CD4-positive, alpha-beta T cell treated with Interferon alpha-2 for 1 hour (primary cell): ENCODE measurements at places on chromosomes 1 and 21.

GRCh38 chr1:62274496-62275485, 44.4 kb downstream of the KANK4 start:
- no peak for DNase-seq

DNA sequence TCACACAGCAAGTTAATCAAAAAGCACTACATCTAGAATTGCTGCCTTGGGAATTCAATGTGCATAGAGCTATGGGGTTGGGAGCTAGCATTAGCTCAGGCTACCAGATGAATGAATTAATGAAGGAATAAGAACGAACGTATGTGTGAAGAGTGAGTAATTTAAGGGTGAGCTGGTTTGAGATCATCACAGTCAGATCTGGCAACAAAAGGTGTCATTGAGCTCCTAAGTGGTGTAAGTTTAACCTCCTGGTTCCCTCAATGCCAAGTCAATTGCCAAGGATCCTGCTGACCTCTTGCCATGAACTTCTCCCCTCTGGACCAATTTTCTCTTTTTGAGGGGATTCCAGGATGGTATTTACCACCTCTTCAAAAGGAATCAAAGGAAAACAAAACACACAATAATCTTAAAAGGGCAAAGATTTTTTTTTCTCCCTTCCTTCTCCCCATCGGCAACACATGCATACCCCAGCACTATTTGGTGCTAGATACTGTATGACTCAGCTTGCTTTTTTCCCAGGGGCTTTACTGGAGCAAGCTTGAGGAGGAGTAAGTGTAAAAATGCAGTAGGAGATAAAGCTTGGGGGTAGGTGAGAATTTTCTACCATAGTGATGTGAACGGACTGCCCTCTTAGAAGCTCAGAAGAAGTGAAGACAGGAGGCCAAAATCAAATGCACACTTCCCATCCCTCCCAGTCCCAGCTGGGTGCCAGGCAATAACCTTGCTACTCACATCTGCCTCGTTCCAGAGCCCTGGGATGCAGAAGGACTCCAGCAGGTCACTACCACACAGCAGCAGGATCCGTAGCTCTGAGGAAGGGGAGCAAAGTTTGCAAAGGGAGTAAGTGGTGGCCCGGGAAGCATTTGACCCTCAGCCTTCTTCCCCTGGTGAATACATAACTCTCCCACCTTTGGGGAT, 92.0 kb downstream of the LAMC2 start:
- no peak for DNase-seq

DNA sequence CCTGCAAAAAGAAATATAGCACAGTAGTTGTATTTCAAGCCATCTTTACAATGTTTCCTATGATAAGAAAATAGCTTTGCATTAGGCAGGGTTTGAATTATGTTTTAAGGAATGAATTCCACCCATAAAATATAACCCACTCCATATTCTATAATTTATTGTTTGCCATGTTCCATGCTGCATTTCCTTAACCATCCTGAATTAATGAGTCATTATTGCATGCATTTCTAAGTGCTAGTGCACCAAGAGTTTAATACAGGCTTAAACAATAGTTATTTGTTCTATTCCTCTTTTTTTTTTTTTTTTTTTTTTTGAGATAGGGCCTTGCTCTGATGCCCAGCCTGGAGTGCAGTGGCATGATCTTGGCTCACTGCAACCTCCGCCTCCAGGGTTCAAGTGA, 45.2 kb downstream of the MIGA1 start:
- no peak for DNase-seq

- DNase-seq = no peak
Measured at GRCh38 chr1:7187112-7187493, 401.8 kb downstream of the CAMTA1 start.

GRCh38 chr21:45259206-45259840, 28.4 kb downstream of the POFUT2 start:
- no peak for DNase-seq

DNA sequence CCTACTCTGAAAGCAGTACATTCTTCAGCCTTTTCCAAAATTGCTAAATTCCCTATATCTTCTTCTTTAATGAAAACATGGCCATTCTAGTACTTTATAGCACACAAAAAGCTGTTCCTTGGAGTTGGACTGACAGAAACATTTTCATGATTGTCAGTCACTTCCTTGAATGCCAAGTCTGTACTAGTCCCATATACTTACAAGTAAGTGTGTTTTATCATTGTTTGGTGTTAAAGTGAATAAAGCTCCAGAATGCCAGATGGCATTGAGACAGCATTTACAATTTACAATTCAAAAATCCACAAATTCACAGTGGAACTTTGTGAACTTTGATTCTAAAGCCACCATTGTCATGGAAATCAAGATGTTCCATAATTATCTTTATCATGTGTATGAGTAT, 36.5 kb downstream of the KCNK2 start:
- no peak for DNase-seq

DNA sequence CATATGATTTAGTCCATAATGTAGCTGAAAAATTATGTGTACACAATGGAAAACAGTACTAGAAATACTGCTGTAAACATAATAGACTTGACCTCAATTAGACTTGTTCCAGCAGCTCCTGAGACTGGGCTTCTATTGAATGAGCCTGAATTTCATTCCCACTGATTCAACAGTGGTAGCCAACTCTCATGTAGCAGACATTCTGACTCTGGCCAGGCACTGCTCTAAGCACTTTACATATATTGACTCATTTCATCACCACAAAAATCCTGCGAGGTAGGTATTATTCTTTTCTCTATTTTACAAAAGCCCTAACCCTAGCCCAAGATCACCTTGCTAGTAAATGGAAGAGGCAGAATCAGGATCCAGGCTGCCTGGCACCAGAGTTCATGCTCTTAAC, 12.8 kb upstream of the CTSS start:
- no peak for DNase-seq
